ENCODE measurements at places on chromosomes 4 and X.

- DNase-seq, result no peak
Observed at GRCh38 chr4:74431113-74431826, 13.7 kb upstream of the AREG start.

GRCh38 chr4:168240821-168241220 is 77.7 kb downstream of the DDX60 start:
- DNase-seq, result no peak

DNA sequence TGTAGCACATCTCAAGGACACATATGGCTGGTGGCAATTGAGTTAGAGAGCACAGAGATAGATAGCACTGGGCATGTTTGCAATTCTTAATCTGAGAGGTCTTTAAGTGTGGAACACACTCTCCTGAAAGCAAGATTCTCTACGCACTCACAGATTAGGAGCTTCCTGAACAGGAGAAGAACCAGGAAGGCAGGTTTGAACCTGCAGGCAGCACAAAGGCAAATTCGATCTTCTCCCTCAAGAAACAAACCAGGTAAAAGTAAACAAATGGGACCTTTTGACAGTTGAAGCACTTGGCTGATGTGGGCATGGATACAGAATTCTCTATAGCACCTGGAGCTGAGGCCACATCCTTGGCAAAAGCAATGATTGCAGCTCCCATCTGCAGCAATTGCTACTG is 24.3 kb downstream of the HS3ST1 start:
- no peak for DNase-seq

- DNase-seq, result no peak
Observed at GRCh38 chrX:150225756-150226155, 137.4 kb upstream of the MAMLD1 start.

DNA sequence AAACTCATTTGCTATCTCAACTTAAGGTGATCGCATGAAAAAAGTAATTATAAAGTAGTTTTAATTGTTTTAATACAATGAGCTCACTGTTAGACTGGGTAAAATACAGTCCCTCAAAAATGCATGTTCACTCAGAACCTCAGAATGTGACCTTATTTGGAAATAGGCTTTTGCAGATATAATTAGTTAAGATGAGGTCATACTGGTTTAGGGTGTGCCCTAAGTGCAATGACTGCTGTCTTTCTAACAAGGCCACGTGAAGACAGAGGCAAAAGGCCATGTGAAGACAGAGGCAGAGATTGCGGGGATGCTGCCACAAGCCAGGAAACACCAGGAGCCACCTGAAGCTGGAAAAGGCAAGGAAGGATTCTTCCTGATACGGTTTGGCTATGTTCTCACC is 262.1 kb downstream of the NKX6-1 start:
- no peak for DNase-seq
